Activated T-cell treated with anti-CD3 and anti-CD28 coated beads, Interleukin-2, amount 50 U/mL, for 72 hours (primary cell): ENCODE measurements at places on chromosomes 16 and 17.
A peak's percentile ranks its signal among the peaks of the same experiment; 100 is the strongest.

GRCh38 chr17:50046667-50047066 is 9.2 kb upstream of the ITGA3 start:
- DNase-seq: no peak

DNA sequence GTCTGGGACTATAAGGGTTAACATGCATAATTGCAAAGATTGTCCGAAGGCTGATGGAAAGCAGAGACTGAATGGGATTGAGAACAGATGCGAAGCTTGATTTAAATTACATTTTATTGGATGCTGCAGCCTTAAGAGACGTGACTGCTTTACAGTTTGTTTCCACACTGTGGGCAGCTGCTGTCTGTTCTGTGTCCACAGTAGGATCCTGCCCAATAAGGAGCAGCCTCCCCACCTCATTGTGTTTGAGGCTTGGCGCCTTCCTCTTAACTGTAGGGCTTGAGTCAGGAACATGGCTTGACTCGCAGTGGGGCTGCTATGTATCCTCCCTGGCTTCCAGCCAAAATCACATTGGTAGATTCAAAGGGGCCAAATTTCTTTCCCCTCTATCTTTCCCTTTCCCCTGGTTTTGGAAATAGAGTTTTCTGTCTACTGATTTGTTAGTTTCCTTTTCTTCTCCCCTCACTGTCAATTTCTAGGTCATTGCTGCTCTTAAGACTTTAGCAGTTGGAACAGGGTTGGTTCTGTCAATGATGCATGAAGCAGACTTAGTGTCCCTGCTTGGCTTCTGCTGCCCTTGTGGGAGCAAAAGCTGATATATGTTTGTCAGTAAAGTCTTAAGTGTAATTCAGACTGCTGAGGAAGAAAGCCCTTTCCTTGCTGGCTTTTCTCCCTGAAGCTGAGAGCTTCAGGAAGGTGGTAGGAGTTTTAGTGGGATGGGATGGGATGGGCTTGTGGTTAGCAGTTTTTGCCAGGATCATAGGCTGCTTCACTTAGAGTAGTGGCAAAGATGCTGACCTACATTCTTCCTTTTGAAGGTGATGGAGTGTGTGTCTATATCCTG is 5.0 kb upstream of the RARA start:
- DNase-seq: no peak

DNA sequence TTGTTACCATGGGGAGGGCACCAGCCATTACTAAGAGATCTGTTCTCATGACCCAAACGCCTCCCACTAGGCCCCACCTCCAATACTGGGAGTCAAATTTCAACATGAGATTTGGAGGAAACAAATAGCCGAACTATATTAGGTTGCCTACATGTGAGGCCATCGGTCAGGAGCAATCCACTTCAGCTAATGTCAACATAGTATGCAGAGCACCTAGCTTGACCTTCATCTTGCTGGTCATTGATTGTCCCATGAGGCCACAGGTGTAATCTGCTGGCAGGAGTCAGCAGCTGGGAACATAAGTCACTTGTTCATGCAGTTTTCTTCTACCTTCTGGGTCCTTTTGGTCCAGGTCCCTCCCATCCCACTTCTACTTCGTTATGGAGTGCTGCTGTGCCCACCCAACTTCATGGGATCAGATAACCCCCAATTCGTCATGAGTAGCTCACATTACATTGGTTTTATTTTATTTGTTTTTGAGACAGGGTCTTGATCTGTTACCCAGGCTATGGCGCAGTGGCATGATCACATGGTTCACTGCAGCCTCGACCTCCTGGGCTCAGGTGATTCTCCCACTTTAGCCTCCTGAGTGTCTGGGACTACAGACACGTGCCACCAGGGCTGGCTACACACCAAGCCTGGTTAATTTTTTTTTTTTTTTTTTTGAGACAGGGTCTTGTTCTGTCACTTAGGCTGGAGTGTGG is 5.9 kb upstream of the KPNA2 start:
- DNase-seq: no peak

- peak; percentile 16 for DNase-seq
Observed at GRCh38 chr17:5122586-5123342, 6.9 kb downstream of the USP6 start.

GRCh38 chr17:9273428-9274391 is 252.4 kb downstream of the NTN1 start:
- peak; percentile 72 for DNase-seq

DNA sequence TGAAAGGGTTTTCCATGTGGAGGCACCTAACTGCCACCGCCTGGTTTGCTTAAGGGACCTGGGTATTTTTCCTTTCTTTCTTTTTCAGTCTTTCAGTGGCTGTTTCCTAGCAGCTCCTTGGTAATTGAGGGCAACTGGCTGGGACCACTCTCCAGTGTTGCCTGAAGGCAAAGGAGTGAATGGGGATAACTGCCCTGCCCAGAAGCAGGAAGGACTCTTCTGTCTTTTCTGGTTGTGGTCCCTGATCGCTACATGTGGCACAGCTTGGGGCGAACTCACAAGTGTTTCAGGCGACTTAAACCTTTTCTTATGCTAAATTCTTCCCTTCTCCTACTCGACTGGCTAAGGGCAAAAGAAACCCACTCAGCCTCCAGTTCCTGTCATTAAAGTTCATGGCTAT is 10.1 kb upstream of the TMEM98 start:
- no peak for DNase-seq

GRCh38 chr16:5326395-5326794 is 228.8 kb upstream of the EEF2KMT start:
- DNase-seq: no peak

DNA sequence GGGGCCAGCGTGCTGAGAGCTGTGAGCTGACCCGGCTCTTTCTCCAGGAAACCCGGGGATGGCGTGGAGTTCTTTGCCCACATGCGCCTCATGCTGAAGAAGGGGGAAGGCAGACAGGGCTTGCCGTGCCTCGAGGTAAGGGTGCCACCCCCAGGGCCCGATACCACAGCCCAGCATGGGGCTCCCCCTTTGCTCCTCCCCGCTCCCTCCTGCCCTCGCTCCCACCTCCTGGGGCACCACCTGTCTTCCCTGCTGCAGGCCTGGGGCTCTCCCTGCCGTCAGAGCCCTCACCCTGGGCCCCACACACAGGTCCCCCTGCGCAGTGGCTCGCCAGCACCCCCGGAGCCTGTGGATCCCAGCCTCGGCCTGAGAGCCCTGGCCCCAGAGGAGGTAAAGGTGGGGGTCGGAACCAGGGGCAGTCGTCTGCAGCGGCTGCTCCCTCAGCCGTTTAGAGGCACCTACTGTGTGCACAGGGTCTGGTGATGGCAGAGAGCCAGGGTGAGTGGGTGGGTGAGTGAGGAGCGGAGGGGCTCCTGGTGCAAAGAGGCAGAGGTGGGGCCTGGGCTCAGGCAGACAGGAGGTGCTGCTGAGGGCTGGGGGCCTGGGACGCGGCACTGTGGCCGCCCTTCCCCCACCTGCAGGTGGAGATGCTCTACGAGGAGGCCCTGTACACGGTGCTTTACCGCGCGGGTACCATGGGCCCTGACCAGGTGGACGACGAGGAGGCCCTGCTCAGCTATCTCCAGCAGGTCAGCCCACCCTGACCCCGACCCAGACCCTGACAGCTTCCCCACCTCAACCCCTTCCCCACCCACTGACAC is 5.6 kb downstream of the BAIAP3 start:
- no peak for DNase-seq

GRCh38 chr16:84726079-84726668 is 26.4 kb downstream of the USP10 start:
- peak; percentile 81 for DNase-seq

GRCh38 chr16:10878328-10878643 is 1.3 kb downstream of the CIITA start:
- no peak for DNase-seq

GRCh38 chr17:58447039-58447975 is 30.0 kb upstream of the RNF43 start:
- DNase-seq: peak; percentile 80

GRCh38 chr17:82458885-82459424 is 414 bp downstream of the NARF start:
- DNase-seq: peak; percentile 44

DNA sequence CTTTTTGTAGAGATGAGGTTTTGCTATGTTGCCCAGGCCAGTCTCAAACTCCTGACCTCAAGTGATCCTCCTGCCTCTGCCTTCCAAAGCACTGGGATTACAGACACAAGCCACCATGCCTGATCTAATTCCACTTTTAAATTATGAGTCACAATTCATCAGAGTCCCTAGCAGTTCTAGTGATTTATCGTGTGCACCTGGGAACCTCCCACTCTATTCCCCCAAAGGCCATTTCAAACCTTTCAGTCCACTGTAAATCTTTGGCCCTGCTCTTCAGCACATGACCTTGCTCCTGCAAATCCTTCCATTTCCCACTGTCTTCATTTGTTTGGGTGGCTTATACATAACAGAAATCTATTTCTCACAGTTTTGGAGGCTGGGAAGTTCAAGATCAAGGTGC is 73.0 kb downstream of the HS3ST2 start:
- DNase-seq: no peak

- no peak for DNase-seq
Observed at GRCh38 chr16:2836646-2837508, 6.8 kb downstream of the ZG16B start.

DNA sequence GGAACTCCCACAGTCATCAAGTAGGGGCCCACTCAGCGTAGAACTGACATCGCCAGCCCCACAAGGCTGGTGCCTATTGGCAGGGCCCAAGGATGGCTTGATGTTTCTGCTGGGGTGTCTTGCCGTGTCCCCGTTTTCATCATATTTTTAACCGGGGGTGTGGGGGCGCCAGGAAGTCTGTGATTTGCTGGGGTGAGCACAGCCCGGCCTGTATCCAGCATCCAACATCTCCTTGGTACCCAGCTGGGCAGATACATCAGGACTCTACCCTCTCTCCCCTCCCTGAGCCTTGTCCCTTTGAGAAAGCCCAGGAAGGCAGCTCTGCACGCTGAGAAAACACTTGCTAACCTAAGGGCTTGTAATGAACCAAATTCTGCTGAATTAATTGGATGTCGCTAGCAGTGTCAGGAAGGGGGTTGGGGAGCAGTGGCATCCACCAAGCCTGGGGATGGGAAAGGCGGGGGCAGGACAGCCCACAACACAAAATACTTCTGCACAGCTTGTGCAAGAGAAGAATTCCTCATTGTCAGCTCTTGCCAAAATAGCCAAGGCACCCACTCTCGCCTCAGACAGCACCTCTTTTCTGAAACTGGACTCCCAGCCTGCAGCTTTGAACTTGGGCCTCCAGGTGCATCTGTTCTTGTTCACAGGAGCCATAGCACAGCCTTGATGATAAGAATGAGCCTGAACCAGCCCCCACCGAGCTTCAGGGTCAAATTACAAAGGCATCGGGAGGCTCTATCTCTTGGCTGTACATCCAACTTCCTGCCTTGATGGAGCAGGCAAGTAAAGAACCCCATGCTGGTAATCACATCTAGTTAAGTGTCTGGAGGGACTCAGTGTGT is 63.7 kb upstream of the LYRM9 start:
- no peak for DNase-seq

DNA sequence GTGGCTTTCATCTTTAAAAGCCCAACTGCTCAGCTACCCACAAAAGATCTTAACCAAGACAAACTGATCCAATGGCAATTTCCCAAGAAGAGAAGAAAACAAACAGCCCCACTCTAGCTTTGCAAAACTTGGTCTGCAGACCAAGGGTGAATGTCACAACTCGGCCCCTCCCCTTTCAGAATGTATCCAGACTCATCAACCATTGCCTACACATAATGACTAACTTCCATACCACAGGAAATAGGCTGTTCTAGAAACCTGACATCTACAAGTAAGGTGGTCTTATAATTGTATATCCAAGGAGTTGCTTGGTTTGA is 16.0 kb downstream of the DCUN1D3 start:
- DNase-seq: peak; percentile 24

DNA sequence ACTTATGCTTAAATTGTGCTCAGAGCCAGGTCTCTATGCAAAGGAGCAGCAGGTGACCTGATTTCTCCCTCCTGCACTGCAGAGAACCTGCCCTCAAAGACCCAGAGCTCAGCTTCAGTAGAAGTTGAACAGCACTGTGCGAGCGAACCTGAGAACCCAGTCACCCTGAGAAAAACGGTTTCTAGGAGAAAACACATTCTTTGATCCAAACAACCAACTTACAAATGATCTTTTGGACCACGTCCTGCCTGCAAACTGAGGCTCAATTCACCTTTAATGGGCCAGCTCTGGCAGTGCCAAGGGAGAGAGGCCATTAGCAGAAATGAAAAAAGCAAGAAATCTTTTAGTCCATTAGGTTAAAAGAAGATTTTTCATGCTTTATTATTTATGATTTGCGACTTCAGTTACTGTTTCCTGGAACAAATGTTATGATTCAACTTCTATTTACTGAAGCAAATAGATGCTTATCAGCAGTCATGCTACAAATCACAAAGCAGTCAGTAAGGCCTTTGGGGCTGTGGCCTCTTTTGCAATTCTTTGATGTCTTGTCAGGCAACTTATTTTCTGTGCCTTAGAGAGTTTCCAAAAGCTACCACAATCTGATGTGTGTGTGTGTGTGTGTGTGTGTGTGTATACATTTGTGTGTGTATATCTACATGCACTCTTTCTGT is 65.7 kb upstream of the LRRC37A3 start:
- peak; percentile 71 for DNase-seq
